ENCODE measurements at places on chromosomes 5 and 9.

DNA sequence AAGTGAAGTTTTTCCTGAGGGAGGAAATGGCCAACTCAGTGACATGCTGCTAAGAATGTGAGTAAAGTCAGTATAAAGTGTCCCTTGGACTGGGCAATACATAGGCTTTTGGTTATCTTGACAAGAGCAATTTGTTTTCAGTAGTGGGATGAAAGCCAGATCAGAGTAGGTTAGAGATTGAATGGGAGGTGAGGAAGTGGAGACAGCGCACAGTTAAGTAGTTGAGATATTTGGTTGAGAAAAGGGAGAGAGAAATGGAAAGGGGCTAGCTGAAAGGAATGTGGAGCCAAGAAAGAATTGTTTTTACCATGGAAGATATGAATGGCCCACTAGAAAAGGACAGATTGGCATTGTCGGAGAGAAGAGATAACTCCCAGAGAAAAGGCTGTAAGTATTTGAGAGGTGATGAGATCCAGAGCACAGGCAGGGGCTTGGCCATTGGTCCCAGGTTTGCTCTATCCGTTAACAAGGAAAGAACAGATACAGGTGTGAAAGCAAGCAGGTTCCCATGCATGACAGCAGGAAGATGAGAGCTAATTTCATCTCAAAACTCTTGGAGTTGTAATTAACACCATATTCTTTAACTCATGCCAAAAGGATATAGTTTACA lies 392.0 kb downstream of the NR2F1-AS1 start:
- no peak for DNase-seq

DNA sequence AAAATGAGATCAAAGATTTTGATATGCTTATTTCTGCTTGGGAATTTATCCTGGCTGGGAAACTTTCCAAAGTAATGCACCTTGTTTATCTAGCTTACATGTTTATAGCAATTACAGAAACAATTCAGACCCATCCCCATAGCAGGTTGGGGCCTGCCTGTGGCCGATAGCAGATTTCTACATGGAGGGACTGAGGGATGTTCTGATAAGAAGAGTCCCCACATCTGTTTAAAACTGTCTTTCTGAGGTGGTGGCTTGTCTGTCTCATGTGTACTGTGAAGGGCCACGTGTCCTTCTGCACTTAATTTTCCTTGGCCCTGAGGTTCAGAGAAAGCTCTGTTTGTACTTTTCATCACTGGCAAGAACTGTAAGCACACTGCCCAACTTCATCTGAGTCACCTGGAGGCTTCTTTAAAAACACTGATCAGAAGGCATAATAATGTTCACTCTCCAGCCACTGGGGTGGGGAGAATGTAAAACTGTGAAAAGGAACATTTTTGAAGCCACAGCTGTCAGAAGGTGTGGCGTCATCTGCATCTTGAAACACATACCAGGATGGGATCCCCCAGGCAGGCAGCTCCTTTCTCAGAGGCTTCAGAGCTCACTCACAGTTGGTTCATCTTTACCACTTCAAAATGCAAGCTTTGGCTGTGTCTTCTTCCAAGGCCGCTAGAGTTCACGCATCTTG lies 80.3 kb downstream of the MAP1B start:
- DNase-seq, result no peak

DNA sequence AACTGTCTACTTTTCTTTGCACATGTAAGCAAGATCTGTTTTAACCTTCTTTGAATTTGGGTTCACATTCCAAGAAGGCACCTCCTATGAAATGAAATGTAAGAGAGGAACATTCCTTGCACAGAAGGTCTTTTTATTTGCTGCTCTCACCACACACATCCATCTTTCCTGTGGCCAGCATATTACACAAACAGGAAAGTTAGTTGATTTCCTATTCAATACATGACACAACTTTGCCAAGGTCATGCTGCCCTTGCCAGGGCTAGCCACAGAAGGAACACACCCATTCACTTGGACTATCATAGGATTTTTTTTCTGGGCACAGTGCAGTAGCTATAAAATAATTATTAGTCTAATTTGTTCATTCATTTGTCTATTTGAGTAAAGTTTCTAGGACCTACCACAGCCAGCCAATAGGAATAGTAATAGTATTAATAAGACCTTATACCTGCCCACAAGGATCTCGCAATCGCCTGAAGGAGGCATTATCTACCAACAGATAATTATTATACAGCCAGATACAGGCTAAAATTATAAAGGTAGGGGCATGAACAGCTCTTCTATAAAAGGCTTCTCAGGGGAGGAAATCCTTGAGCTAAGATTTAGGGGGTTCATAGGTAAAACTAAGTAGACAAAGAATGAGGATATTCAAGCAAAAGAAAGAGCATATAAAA lies 78.1 kb upstream of the NREP start:
- no peak for DNase-seq

GRCh38 chr5:125220284-125220683 lies 473.8 kb upstream of the ZNF608 start:
- no peak for DNase-seq

- DNase-seq, result no peak
These were observed 598.3 kb downstream of the CCDC171 start for GRCh38 chr9:16150938-16151650.

DNA sequence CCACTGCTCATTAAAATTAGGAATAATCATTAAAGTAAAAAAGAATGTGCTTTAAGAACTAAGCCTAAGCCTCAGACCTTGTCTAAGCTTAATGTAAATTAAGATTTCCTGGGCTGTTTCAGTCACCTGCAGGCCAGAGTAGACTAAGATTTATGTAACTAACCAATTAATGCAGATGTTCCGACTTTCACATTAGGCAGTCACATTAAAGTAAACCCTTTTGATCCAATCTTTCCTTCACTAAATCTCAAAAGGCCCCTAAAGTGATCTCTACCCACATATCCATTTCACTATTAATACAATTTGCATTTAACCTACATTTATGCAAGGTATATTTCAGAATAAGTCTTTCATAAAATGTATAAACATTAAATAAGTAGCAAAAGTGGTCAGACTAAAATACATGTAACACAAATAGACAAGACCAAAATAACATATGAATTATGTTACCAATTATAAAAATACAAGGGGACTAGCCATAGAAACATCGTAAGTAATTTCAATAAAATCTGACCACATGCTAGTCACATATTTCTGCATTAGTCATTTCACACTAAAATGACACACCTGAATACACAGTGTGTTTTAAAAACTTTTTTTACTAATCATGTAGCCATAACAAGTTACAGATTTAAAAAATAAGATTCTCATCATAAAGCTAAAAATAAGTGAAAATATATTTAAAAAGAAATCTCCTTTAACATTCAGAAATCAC lies 7.7 kb downstream of the NR3C1 start:
- DNase-seq, result no peak

GRCh38 chr9:124569942-124570341 lies 62.7 kb upstream of the NR5A1 start:
- DNase-seq, result no peak

DNA sequence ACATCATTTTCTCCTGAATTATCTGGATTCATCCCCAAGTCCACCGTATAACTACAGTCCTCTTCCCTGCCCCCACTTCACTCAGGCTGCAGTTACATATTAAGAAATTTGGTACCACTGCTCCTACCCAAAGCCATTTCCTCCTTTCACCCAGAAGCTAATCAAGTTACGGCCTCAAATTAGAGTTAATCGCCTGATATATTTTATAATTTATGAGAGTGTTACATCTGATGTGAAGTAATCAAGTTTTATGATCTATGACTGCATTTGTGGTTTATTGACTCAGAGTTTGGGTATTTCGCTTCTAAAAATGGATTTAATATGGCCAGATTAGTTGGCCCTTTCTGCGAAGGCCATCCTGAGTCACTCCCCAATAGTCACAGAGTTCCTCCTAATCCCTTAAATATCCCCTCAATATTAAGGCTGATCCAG lies 223.6 kb upstream of the KIF2A start:
- DNase-seq, result no peak

- no peak for DNase-seq
These were observed 145.2 kb upstream of the IQGAP2 start for GRCh38 chr5:76257897-76258296.

- DNase-seq, result no peak
These were observed 66.1 kb upstream of the EDIL3 start for GRCh38 chr5:84450617-84451414.
